ENCODE measurements at places on chromosomes 4 and X.

- DNase-seq: no peak
These were observed 55.0 kb downstream of the SYTL5 start for GRCh38 chrX:38061335-38061734.

- peak; percentile 44 for DNase-seq
These were observed 26.4 kb upstream of the ARSJ start for GRCh38 chr4:114005569-114006442.

DNA sequence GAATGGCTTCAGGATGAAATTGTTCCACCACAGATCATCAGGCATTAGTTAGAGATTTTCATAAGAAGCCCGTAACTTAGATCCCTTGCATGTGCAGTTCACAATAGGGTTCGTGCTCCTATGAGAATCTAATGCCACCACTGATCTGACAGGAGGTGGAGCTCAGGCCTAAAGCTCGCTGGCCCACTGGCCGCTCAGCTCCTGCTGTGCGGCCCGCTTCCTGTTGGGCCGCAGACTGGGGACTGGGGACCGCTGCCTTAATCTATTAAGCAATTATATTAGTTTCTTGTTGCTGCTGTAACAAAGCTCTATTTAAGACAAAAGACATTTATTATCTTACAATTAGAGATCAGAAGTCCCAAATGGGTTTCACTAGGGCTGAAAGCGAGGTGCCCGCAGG is 205.6 kb downstream of the LARP7 start:
- DNase-seq: no peak

- no peak for DNase-seq
These were observed 166.6 kb upstream of the RAPGEF2 start for GRCh38 chr4:158936238-158936637.

GRCh38 chrX:55484948-55485347 is 4.7 kb downstream of the USP51 start:
- DNase-seq: no peak

DNA sequence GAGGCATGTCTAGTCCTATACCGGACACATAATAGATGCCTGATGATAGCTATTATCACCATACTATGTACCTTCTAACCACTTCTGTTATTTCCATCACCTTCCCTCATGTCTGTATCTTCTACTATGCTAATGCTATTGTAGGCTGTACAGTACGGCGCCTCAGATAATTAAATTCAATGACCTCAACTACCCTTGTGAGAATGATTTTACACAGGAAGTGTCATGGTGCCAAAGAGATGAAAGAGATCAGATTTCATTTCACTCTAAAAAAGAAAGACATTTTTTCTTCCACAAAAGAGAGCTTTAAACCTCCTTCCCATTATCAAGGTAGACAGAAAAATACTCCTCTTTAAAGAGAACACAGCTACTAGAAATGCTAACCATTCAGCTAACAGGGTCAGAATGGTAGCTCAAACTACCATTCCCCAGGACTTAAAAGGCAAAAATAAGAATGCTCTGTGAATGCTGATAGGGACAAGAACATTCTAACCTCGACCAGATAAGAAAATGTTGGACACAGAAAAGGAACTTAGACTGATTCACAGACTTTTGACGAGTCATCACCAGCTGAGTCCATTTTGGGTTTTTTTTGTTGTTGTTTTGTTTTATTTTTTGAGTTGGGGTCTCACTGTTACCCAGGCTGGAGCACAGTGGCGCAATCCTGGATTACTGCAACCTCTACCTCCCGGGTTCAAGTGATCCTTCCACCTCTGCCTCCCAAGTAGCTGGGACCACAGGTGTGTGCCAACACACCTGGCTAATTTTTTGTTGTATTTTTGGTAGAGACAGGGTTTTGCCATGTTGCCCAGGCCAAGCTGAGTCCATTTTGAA is 99.2 kb upstream of the RAPGEF2 start:
- DNase-seq: no peak

GRCh38 chr4:158102904-158103303 is 69.9 kb downstream of the GASK1B start:
- no peak for DNase-seq

DNA sequence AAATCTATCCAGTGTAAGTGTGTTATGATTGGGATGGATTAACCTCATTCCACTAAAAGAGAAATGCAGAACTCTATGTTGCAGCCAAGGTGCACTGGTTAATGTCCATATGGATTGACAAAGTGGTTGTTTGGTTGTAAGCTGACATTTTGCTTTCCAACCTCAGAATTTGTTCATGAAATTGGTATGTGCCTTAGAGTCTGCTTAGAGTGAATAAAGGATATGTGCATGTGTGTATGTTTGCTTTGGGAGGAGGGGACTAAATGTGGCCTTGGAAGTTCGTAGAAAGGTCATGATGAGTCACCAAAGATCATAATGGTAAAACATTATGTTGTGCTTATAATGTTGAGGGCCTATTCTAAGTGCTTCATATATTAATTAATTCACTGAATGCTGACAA is 44.1 kb upstream of the MBNL3 start:
- DNase-seq: no peak

DNA sequence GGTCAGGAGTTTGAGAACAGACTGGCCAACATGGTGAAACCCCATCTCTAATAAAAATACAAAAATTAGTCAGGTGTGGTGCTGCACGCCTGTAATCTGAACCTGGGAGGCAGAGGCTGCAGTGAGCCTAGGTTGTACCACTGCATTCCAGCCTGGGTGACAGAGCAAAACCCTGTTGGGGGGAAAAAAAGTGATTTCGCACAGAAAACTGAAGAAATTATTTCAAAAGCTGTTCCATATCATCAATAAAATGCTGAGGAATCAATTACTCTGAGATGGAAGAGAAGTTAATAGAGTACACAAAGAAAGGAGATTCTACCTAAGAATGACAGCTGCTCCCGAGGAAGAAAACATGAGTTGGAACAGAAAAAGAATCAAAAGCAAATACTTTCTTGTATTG is 95.9 kb downstream of the PDGFC start:
- no peak for DNase-seq

- DNase-seq: no peak
These were observed 146.2 kb upstream of the FAT4 start for GRCh38 chr4:125168531-125168930.
